ENCODE measurements at places on chromosomes 4 and X.

GRCh38 chr4:8738471-8738931 lies 133.1 kb downstream of the HMX1 start:
- DNase-seq: no peak

DNA sequence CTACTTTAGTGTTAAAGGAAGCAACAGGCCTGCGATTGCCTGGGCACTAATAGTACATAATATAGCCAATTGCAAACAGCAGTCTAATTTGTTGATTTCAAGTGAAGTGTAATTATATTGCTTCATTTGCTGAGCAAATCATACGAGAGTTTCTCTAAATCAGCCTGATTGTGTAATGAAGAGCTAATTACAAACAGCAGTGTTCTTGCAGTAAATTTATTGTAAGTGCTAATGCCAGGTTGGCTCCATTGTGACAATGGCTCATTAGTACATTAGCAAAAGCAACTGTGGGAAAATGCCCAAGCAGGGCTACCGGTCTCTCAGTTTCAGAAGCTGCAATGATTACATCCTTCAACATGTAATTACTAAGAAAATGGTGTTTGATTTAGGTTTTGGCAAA lies 591.5 kb downstream of the GALNTL6 start:
- no peak for DNase-seq

DNA sequence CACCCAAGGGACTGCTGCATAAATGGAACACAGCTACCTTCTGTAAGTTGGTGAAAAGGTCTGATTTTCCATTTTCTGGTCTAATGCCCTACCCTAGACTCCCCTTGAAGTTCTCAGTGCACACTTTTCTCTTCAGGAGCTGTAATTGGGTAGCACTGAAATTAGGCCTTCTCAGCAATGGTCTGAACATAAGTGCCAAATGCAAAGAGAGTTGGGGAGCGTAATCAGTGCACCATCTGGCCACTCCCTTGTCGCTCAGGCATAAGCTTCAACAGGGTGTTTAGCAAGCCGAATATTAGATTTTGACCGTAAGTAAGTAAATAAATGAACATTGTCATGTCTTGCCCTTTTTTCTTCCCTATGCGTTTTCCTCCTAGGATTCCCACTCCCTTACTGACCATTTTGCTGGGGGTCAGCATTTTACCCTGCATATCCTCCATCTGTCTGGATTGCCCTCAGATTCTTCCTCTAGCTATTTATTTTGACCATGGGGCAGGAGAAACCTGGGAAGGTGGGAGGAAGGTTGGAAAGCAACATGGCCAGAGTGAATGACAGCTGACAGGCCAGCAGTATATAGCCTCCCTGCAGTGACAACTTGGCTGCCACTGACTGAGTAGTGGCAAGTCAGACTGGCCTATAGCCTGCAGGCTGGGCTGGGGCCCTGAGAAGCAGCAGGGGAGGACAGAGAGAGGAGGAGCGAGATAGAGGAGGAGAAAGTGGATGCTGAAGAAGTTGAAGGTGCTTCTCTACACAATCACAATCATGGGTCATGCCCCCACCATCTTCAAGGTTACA lies 2.7 kb downstream of the NHSL2 start:
- DNase-seq: no peak

DNA sequence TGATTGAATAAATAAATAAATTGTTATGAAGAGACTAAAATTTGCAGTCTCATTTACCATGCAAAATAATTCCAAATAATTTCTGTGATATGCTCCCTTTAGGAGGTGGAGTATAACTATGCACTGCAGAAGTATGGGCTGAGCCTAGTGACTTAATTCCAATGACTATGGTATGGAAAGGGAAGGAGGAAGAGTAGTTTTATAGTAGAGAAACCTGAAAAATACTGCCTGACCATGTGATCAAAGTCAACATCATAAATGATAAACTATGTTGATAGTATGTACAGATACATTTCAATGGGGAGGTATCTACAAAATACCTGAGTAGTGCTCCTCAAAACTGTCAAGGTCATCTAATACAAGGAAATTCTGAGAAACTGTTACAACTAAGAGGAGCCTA lies 14.6 kb downstream of the CXCL8 start:
- no peak for DNase-seq

- DNase-seq: peak; percentile 69
Measured at GRCh38 chrX:71652405-71652804, 14.9 kb upstream of the LOC101059915 start.

DNA sequence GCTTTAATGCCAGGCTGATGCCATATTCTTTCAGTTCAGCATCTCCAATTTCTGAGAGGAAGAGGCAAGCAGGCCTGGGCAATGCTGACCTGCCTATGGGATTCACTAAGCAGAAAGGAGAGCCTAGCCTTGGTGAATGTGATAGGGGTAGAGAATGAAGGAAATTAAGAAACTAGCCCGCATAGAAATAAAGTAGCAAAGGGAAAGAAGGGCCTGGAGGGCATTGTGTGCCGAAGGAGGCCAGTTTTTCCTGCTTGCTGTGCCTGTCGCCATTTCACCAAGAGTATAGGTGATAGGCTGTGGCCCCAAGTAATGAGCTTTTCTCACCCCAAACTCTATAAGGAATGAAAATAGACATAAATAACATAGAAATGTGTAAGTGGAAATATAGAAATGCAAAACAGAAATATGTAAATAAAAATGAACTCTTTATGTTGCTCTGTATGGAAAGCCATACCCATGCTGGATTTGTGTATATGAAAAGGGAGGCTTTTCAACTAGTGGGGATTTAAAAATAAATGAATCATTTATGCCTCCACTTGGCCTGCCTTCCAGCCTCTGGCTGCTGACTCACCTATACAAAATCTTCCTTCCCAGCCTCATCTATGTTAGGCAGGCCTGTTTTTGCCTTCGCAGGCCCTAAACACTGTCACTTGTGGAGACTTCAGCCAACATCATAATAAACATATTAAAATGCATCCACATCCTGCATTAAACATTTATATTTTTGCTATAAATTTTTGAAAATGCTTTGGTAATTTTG lies 5.1 kb upstream of the OCRL start:
- DNase-seq: no peak

DNA sequence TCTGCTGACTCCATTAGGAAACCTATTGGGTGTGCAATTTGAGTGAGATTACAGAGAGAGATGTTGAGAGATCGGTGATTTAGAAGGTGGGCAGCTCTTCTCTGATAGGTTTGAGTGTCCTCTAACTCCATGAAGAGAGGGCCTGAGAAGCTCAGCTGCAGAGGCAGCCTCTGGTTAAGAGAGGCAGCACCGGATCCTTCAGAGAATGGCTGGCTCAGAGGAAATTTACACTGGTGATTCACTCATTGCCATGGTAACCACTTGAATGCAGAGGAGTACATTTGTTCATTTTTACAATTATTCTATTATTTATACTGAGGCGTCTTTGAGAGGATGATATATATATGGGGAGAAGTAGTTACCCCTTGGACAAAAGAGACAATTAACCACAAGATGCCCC lies 171.7 kb downstream of the PDGFRA start:
- no peak for DNase-seq

DNA sequence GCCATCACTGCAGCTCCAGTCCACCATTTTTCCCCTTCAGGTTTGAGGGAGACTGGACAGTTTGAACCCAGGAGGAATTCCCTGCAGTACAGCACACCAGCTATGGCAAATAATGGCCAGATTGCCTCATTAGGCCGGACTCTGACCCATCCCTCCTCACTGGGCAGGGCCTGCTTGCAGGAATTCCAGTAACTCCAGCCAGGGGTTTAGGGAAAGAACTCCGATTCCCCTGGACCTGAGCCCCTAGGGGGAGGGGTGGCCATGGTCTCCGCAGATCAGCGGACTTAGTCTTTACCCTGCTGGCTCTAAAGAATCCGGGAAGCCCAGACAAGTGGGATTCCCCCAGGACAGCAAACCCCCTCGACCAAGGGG lies 342.8 kb downstream of the DMD start:
- DNase-seq: no peak
